ENCODE measurements at places on chromosomes 4 and X. TPM values are rescaled to one million over a fixed set of nuclear protein-coding genes. Genes with fewer than 3 reads are reported as not detected.

DNA sequence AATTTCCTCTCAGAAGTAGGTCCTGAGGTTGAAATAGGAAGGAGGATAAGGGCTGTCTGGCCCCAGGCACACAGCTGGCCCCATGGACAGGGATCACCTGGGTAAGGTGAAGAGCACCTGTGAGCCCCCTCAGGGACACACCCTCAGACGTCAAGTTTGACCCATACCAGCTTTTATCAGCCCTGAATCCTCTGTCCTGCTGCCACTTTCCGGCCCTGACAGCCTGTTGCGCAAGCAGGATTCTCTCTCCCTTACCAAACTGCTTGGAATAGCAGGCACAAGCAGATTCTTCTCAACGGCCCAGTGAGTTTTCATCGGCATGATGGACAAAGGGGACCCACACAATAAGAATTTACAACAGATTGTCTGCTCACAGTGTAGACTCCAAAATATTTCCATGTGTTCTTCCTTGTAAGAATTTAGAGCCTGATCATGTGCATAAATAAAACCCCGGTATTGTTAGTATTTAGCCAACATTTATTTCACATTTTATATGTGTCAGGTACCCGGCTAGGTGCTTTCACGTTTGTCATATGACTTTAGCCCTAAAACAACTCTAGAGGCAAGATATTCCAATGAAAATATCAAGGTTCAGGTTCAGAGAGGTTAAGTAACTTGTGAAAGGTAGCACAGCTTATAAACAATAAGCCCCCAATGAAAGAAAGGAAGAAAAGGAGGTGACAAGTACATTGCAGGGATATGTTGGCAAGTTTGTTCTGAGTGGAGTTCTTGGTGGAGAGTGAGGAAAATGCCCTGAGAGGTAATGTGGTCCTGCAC lies 107.2 kb upstream of the KIT start:
- DNase-seq, result no peak

DNA sequence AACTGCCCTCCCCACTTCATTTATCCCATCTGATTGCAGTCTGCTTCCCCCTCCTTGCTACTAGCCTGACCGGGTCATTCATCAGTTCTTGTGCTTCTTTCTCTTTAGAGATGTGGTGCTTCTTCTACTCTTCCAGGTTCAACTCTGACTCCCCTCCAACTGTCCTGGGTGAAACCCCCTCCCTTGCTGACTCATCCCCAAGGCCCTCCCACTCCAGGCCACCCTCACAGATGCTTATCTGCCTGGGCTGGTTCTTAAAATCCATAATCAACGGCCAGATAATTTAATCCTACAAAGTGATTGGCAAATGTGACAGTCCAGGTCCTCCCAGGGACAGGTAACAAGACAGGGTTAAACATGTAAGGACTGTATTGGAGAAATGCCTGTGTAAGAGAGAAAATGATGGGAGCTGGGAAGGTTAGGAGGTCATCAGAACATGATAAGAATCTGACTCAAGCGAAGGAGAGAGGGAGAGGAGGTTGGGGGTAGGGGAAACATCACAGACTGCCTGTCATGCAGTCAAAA lies 182.8 kb upstream of the C1QTNF7 start:
- no peak for DNase-seq

DNA sequence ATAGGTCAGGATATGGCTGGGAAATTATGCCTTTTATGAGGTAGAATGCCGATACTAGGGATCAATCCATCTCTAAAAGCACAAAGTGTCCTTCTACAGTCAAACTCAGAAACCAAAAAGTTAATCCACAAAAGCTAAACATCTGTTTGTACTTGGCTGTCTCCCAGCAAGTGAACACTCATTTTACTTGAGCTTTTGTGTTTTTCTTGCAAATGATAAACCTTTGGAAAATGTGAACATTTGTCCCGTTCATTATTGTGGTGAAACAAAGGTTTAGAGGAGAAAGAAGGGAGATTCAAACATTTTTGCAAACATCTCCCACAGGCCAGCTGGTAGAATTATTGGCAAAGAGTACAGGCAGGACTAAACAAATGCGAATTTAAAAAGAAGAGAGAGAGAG lies 300.6 kb upstream of the SPANXN1 start:
- no peak for DNase-seq

GRCh38 chr4:16853640-16854039 lies 44.8 kb downstream of the LDB2 start:
- no peak for DNase-seq

Gene KIT
- not detected for total RNA-seq
